ENCODE measurements at places on chromosomes 2 and 18.

GRCh38 chr18:2495381-2495780 lies 75.9 kb downstream of the METTL4 start:
- DNase-seq: no peak

- DNase-seq: no peak
These were observed 97.6 kb downstream of the MYCN start for GRCh38 chr2:16037808-16038457.

- DNase-seq: no peak
These were observed 96.7 kb downstream of the CRACDL start for GRCh38 chr2:98839292-98839691.

- DNase-seq: no peak
These were observed 265.2 kb upstream of the SPHKAP start for GRCh38 chr2:228446734-228447133.

- DNase-seq: no peak
These were observed 1490.0 kb upstream of the NXPH2 start for GRCh38 chr2:140270224-140270623.

DNA sequence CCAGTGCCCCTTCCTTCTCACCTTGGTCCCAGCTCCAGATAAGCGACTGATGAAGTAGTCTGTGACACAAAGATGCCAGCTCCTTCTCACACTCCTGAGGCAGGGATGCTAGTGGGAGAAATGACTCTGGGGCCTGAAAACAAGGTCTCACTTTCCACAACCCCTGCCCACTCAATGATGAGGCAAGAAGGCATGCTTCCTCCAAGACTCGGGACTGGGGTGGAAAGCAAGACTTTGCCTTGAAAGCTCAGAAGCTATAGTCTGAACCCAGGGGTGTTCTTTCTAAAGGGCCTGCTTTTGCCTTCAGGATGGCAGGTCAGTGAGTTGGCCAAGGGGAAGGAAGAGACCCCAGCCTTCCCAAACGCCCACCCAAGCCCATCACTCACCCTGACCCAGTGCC lies 1.4 kb downstream of the CCDC142 start:
- no peak for DNase-seq

DNA sequence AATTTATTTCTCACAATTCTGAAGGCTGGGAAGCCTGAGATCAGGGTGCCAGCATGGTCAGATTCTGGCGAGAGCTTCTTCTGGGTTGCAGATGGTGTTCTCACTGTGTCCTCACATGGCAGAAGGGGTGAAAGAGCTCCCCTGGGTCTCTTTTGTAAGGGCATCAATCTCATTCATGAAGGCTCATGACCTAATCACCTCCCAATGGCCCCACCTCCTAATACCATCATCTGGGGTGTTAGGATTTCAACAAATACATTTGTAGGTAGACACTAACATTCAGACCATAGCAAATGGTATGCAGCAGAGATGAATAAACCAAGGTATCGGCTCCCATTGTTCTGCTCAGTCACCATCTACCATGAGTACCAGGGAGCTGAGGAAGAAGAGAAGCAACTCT lies 32.7 kb downstream of the YPEL5 start:
- no peak for DNase-seq

GRCh38 chr18:36757991-36758390 lies 70.8 kb downstream of the TPGS2 start:
- no peak for DNase-seq

DNA sequence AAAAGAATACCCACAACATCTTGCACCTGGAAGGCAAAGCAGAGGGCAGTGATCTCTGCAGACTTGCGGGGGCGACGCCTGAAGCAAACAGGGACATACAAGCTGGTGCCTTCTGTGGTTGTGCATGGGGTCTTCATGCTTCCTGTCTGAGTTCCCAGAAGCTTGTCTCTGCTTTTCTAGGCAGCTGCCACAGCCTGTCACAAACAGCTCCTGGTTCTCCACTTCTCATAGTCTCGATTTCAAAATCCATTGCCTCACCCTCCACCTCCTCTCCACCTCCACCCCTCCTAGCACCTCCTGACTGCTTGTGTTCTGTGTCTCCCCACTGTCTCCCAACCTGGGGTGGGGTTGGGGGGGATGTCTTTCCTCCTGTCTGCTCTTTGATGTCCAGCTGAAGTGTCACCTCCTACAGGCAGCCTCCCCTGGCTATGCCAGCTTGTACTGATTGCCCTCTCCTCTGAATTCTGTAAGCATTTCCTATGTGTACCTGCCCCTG lies 1.7 kb upstream of the PROC start:
- no peak for DNase-seq

DNA sequence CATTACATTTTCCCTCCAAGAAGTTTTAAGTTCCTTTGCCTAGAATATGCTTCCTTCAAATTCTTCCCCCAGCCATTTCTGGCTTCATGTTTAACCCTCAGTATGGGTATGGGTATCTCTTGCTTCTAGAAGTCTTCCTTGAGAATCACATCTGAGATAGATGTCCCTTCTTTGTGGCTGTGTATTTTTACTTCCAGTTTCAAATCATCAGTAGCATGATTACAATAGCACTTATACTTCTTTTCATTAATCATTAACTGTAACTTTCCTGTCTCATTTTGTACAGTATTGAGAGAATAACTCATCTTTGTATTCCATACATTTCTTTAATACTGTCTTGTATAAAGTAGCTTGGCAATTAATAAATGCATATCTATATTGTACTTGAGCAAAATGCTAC lies 17.3 kb upstream of the PDE1A start:
- DNase-seq: no peak

DNA sequence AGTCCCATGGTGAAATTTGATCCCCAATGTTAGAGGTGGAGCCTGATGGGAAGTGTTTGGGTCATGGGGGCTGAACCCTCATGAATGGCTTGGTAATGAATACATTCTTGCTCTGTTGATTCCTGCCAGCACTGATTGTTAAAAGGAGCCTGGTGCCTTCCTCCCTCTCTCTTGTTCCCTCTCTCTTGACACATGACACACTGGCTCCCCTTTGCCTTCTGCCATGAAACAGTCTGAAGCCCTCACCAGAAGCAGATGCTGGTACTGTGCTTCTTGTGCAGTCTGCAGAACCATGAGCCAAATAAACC lies 30.6 kb upstream of the EPC2 start:
- no peak for DNase-seq

DNA sequence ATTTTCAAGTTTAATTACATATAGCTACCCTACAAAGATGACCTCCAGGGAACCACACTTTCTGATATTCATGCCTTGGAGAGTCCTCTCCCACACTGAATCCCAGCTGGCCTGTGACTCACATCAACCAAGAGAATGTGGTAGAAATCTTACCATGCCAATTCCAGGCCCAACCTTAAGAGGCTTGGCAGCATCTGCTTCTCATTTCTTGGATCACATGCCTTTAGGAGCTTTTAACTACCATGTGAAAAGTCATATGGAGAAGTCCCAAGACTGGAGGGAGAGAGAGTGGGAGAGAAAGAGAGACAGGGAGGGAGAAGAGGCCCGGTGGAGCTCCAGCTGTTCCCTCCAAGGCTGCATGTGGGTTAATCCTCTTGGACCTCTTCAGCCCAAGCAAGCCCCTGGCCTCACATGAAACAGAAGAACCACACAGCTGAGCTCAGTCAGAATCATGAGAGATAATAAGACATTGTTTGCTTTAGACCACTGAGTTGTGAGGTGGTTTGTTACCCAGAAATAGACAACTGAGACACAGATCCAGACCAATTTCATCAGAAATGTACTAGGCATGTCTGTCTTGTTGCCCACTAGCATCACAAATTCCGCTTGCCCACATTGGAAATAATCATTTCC lies 190.7 kb downstream of the MTCL1 start:
- no peak for DNase-seq

GRCh38 chr2:45329045-45329677 lies 281.9 kb downstream of the SRBD1 start:
- no peak for DNase-seq

- DNase-seq: no peak
These were observed 52.0 kb upstream of the CHAC2 start for GRCh38 chr2:53715568-53715967.

- no peak for DNase-seq
These were observed 37.2 kb upstream of the SLC8A1 start for GRCh38 chr2:40488927-40489677.

DNA sequence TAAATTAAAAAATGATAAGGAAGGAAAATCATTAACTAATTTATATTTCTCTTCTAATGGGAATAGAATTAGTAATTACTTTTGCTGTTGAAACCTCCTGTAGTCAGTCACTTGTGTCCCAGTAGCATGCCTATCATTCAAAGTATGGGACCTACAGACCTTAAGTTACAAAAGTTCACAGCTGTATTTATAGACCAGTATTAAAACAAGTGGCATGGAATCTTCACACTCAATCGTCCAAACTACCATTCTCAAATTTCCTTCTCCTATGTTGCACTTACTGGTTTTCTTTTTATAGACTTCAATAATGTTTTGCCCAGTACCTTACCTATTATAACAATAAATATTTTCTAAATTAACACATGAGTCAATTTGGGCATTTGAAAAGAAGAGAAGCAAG lies 639.9 kb downstream of the ERBB4 start:
- DNase-seq: no peak

GRCh38 chr2:41129988-41130387 lies 678.1 kb upstream of the SLC8A1 start:
- no peak for DNase-seq

- DNase-seq: no peak
These were observed 68.3 kb downstream of the MEP1B start for GRCh38 chr18:32258148-32258547.

DNA sequence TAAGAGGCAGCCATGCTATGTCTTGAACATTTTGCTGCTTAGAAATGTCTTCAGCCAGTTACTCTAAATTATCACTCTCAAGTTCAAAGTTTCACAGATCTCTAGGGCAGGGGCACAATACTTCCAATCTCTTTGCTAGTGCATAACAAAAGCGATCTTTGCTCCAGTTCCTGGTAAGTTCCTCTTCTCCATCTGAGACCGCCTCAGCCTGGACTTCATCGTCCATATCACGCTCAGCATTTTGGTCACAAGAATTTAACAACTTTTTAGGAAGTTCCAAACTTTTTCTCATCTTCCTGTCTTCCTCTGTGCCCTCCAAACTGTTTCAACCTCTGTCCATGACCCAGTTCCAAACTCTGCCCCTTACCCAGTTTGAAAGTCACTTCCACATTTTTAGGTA lies 8.8 kb upstream of the SLC35F5 start:
- no peak for DNase-seq

DNA sequence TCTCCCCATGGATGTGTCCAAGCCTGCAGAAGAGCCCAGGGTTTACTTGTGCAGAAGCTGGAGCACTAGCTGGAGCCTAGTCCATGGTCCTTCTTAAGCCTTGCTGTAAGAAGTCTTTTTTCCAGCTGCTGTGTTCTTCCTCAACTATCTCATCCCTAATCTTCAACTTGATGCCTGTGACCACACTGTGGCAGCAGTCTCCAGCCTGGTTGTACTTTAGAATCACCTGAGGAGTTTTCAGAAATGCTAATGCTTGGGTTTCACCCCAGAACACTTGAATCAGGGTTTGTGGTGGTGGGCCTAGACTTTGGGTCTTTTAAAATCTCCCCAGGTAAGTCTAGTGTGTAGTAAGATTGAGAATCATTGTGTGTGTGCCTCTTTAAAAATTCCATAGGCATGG lies 173.6 kb downstream of the ADCYAP1 start:
- no peak for DNase-seq

GRCh38 chr18:62558015-62558663 lies 35.3 kb downstream of the ZCCHC2 start:
- no peak for DNase-seq

- no peak for DNase-seq
These were observed 120.7 kb downstream of the SCG2 start for GRCh38 chr2:223481486-223481885.

GRCh38 chr2:84481702-84482101 lies 22.6 kb upstream of the SUCLG1 start:
- no peak for DNase-seq

DNA sequence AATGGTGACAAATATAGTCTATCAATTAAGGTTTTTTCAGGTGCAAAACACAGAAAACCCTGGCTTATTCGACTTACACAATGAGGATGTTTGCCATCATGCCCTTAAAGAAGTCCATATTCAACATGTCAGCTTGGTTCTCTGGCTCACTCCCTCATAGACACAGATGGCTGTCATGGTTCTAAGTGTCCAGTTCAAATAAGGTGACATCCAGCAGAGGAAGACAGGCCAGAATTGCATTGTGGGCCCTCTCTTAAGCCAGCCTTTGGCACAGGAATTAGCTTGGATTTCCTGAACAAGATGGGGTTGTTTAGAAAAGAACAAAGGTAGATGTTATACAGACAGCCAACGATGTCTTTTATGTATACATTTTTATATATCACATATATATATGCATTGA lies 18.7 kb upstream of the SLC1A4 start:
- no peak for DNase-seq

DNA sequence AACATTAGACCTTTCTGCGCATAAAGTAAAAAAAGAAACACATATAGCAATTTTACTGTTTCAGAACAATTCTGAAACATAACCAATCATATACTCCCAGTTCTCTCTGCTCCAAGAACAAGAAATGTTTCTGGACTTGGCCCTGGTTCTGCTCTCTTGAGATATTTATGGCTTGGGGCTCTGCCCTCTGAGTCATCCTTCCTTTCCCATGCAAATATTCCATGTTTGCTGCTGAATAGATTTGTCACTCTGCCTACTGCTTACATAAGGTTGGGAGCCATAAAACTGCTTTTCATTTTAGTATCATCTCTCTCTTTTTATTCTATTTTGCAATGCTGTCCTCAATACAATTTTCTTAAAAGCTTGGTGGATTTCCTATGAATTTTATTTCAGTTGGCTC lies 499.6 kb upstream of the ACVR2A start:
- no peak for DNase-seq

DNA sequence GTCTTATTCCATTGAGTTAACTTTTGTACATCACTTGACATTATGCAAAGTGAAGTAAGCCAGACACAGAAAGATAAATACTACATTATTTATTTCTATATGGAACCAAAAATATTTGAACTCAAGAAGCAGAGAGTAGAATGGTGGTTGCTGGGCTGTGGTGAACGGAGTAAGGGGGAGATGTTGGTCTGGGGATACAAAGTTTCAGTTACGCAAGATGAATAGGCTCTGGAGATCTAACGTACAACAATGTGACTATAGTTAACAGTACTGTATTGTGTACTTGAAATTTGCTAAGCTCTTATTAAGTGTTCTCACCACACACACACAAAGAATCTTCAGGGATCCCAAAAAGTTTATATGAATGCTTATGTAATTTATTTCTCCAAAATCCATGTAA lies 124.8 kb upstream of the VWC2L start:
- no peak for DNase-seq

DNA sequence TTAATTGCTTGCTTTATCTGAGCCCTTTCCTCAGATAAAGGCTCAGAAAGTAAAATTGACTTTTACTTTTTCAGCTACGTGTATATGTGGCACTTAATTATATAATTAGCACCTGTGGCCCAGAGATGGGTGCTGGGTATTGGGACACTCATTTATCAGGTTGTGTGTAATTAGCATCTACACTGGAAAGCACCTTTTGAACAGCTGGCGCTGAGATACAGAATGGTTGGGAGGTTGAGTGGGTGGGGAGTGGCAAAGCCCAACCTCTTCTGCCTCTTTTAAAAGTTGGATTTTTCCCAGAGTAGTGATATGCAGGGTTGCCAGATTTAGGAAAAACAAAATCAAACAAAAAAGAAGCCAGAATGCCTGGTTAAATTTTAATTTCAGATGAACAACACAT lies 23.9 kb downstream of the SPTBN1 start:
- DNase-seq: no peak

GRCh38 chr2:164565359-164565758 lies 55.9 kb downstream of the GRB14 start:
- DNase-seq: no peak
